ENCODE measurements at places on chromosomes 2 and 18.

DNA sequence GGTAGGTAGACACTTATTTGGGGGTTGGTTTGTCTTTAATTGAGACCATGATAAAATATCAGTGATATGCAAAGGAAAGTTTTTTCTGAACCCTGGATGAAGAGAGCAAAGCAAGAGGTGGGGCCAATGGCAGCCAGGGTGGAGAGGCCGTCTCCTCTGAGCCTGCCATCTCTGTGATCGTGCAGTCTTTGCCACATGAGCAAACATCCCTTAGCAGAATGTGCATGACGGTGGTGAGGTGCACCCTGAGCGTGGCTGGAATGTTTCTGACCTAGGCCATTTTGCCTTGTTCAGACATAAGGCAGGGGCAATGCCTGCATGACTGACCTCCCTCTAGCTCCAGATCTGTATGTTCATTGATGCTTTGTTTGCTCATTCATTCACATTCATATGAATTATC lies 6.0 kb downstream of the NCK2 start:
- no peak for DNase-seq

- DNase-seq = no peak
Observed at GRCh38 chr2:205714058-205714776, 31.9 kb downstream of the NRP2 start.

DNA sequence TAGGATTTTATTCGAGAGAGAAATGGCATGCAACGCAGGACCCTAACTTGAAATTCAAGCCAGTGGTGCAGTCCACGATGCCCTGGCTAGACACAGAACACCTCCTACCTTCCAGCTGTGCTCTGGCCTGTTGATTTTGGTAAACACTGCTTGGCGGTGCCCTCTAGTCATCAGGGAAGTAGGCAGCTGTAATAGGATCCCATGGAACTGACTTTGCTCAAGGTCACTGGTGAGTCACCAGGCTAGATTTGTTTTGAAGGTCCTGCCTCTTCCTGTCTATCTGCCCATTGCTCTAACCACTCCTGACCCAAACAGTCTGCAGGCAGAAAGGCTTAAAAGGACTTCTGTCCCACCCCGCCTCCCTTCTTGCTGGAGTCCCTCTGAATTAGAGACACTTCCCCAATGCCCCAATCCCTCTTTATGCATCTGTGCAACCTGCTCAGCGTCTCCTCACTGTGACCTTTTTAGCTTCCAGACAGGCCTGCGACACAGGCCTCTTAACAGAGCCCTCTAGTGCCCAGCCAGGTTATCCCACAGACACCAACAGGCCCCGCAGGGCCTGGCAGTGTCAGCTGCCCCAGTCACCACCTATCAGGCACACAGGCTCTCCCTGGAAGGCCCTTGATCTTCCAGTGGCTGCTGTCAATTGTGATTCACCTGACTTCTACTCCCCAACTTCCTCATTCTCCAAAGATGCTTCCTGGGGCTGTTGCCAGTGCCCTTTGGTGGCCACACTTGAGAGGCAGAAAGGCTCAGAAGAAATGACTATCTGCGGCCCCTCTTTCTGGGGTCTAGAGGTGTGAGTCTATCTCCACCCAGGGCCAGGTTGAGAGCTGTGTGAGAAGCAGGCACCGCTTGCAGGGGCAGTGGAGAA lies 5.2 kb downstream of the TMEM127 start:
- DNase-seq = peak; percentile 68

- no peak for DNase-seq
Observed at GRCh38 chr2:158818511-158818910, 23.4 kb downstream of the DAPL1 start.

DNA sequence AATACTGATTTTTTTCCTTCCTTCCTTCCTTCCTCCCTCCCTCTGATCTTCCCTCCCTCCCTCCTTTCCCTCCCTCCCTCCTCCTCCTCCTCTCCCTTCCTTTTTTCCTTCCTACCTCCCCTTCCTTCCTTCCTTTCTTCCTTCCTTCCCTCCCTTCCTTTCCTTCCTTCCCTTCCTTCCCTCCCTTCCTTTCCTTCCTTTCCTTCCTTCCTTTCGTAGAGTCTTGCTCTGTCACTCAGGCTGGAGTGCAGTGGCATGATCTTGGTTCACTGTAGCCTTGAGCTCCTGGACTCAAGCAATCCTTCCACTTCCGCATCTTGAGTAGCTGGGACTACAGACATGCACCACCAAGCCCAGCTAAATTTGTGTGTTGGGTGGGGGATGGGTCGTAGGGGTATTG lies 8.9 kb upstream of the TMEM131 start:
- no peak for DNase-seq

DNA sequence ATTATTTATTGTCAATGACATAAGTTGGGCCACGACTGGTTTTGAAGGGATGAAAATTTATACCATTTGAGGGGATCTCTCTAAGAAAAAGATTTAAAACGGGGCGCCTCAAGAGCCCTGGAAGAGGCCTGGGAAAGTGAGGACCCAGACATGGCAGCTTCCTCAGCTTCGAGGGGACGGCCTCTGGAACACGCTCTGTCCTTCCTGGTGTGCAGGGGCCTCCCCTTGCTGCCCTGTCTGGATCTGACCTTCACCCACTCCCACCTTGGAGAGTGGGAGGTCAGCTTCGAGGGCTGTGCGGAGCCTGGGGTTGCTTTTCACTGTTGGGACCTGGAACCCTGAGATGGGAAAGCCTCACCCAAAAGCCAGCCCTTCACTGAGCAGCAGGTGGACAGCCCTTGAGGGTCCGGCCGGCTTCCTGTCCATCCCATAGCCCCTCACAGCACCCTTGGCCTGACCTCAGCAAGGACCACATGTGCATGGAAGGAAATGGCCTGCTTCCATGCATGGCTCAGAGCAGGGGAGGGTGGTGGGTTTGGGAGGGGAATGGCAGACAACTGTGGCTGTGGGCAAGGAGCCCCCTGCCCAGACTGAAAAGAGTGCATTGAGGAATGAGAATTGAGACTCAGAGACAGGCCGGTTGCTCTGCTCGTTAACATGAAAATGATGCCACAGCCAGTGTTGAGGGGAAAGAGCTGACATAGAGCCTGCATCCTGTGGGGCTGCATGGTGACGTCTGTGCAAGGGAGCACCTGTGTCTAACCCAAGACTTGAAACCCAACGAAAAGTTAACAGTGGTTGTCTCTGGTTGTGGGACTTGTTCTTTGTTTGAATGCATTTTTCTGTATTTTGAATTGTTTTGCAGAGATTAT lies 16.3 kb downstream of the FBLN7 start:
- no peak for DNase-seq

- peak; percentile 63 for DNase-seq
Observed at GRCh38 chr2:241659150-241659739, 21.8 kb downstream of the ATG4B start.
